ENCODE measurements at places on chromosomes 2 and 18. TPM values are rescaled to one million over a fixed set of nuclear protein-coding genes. Genes with fewer than 3 reads are reported as not detected.
A peak's percentile ranks its signal among the peaks of the same experiment; 100 is the strongest.

The RRM2 gene
- total RNA-seq: 1.5 TPM

DNA sequence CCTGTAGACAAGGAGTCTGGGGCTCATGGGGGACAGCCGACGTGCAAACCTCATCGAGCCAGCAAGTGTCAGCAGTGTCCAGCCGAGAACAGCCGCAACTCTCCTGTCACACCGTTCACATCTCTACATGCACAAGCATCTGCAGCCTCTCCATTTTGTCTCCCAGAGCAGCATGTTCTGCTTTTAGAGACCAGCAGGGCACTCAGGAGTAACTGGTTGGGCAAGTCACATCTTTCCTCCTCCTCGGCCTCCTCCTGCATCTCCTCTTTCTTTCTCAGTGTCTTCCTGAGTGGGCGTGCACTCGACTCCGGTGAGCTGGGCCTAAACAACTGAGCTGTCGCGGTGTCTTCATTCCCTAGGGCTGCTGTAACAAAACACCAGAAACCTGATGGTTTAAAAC lies 249.9 kb downstream of the SH3BP4 start:
- H3K27ac ChIP-seq: no peak overlapping the region
- DNase-seq: no peak
- H3K4me1 ChIP-seq: no peaks in the 10 kb centered on the region
- no peak overlapping the region for H3K4me3 ChIP-seq
- peaks cover under 1% of the 10 kb centered on the region for H3K27me3 ChIP-seq

GRCh38 chr2:8116661-8117060 lies 565.2 kb upstream of the ID2 start:
- no peaks in the 10 kb centered on the region for H3K36me3 ChIP-seq
- H3K27ac ChIP-seq: no peak overlapping the region
- no peaks in the 10 kb centered on the region for H3K4me1 ChIP-seq
- no peak overlapping the region for H3K4me3 ChIP-seq

- DNase-seq: no peak
- no peak overlapping the region for H3K27ac ChIP-seq
- no peaks in the 10 kb centered on the region for H3K36me3 ChIP-seq
- no peak overlapping the region for H3K4me3 ChIP-seq
Observed at GRCh38 chr18:48656582-48656981, 117.8 kb downstream of the CTIF start.

DNA sequence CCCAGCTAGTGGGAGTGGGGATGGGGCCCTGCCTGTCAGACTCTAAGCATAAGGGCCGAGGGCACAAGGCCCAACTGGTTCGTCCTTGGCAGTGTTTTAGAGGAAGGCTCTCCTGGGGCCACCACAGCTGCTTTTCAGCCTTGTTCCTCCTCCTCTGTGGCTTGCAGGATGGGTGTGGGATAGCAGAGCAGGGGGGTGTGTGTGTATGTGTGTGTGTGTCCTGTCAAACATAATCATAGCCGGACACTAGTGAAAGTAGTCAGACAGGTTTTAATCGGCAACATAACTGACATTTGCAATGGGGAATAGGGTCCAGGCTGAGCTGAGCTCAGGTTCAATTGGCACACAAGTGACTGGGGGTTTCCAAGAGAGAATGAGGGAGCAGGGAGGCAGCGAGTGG lies 114.2 kb downstream of the SEPTIN10 start:
- no peak overlapping the region for H3K27ac ChIP-seq
- H3K27me3 ChIP-seq: no peaks in the 10 kb centered on the region
- H3K4me1 ChIP-seq: peaks cover 19% of the 10 kb centered on the region
- no peak overlapping the region for H3K4me3 ChIP-seq
- peaks cover 2% of the 10 kb centered on the region for H3K36me3 ChIP-seq

- no peak for DNase-seq
- H3K36me3 ChIP-seq: no peaks in the 10 kb centered on the region
- no peaks in the 10 kb centered on the region for H3K4me1 ChIP-seq
- no peaks in the 10 kb centered on the region for H3K27me3 ChIP-seq
- H3K4me3 ChIP-seq: no peak overlapping the region
- no peak overlapping the region for H3K27ac ChIP-seq
Observed at GRCh38 chr2:60319031-60319547, 234.4 kb downstream of the BCL11A start.

DNA sequence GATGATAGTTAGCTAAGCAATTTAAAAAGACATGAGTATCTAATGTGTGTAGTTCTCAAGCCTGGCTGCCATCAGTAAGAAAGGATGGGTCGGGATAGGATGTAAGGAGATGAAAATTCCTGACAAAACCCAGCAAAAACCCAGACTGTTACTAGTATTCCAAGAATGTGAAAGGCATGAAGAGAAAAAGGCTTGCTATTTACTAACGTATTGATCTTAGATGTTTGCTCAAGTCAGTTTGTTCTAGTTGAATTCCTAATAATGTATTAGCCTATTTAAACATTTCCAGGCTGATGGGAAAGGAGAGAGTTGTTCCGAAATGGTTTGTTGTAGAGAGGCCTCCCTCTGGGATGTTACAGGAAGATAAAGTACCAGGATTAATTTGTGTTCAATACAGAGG lies 88.2 kb downstream of the ZNF532 start:
- H3K4me3 ChIP-seq: no peak overlapping the region
- H3K36me3 ChIP-seq: no peaks in the 10 kb centered on the region
- no peak overlapping the region for H3K27ac ChIP-seq
- no peaks in the 10 kb centered on the region for H3K27me3 ChIP-seq
- peak; percentile 65 for DNase-seq

GRCh38 chr2:157466764-157467163 lies 22.9 kb upstream of the CYTIP start:
- no peaks in the 10 kb centered on the region for H3K36me3 ChIP-seq
- no peak overlapping the region for H3K4me3 ChIP-seq
- H3K27ac ChIP-seq: no peak overlapping the region
- DNase-seq: no peak
- H3K27me3 ChIP-seq: no peaks in the 10 kb centered on the region
- H3K4me1 ChIP-seq: no peaks in the 10 kb centered on the region

DNA sequence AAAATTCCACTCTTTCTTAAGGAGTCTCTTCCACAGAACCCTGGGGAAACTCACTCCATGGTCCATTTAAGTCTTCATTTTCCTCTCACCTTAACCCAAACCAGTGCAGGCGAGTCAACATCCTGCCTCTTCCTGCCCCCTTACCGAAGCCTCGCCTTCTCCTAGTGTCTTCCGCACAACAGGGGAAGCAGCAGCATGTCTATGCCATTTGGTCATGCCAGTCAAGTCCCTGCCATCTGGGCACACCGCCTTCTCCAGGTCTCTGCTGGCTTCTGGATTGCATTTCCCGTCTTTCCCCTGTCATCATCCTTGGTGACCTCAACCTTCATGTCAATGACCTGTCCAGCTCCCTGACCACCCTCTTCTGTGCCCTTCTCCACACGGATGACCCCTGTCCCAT lies 77.3 kb upstream of the FZD7 start:
- H3K27me3 ChIP-seq: peaks cover 10% of the 10 kb centered on the region
- H3K4me1 ChIP-seq: no peaks in the 10 kb centered on the region
- H3K36me3 ChIP-seq: no peaks in the 10 kb centered on the region
- H3K27ac ChIP-seq: no peak overlapping the region
- DNase-seq: no peak

GRCh38 chr2:120298173-120298835 lies 45.7 kb downstream of the RALB start:
- no peak overlapping the region for H3K27ac ChIP-seq
- H3K4me1 ChIP-seq: peaks cover 5% of the 10 kb centered on the region
- peaks cover 14% of the 10 kb centered on the region for H3K36me3 ChIP-seq
- H3K4me3 ChIP-seq: no peak overlapping the region

DNA sequence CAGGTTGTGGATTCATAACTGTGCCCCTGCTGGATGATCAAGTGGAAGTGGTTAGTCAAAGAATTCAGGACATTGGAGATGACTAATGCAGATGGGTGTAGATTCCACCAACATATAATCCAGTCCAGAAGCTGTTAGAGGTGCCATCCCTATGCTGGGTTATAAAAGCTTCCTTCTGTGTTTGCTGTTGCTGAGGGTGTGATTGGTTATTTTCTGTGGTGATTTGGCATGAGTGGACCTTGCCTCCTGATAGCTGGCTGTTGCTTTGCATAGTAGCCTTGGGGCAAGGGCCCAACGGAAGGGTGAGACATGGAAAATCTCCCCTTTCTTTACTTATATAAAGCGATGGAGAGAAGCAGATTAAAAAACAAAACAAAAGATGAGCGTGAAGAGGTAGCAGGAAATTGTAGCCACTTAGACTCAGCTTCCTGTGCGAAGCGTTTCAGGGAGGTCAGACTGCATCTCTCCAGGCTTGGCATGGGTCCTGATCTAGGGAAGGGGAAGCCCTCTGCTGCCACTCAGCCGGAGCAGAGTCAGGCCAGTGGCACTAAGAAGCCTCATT lies 190.4 kb downstream of the FMNL2 start:
- H3K4me3 ChIP-seq: no peak overlapping the region
- H3K36me3 ChIP-seq: no peaks in the 10 kb centered on the region
- H3K4me1 ChIP-seq: no peaks in the 10 kb centered on the region

DNA sequence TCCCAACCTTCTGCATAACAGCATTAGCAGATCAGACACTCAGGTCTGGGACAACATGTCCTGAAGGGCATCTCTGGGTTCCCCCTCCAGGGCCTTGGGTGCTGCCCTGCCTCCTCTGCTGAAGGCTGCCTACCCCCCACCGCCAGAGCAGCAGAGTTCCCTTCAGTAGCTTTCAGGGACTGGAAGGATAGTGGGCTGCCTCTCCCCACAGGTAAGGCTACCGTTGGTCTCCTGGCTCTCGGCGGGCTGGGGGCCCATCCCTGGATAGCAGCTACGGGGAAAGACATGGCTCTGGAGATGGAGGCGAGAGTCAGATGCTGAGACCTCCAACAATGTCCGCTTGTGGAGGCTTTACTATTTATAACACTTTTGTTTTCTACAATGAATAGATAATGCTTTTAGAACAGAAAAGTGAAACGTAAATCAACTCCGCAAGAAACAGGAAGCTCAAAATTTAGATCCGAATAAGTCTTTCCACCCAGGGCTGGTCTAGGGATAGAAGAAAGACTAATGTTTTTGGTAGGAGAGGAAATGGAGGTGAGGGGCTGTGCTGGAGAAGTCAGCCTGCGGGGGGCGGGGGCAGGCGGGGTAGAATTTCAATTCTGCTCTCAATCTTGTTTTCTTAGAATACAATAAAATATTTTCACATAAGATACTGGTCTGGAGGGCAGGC lies 58.4 kb downstream of the ARL4C start:
- H3K4me1 ChIP-seq: no peaks in the 10 kb centered on the region
- H3K36me3 ChIP-seq: no peaks in the 10 kb centered on the region
- H3K27ac ChIP-seq: no peak overlapping the region
- H3K27me3 ChIP-seq: no peaks in the 10 kb centered on the region

GRCh38 chr18:51361130-51361860 lies 163.8 kb upstream of the MEX3C start:
- H3K27me3 ChIP-seq: no peaks in the 10 kb centered on the region
- H3K4me3 ChIP-seq: no peak overlapping the region
- no peaks in the 10 kb centered on the region for H3K4me1 ChIP-seq
- no peaks in the 10 kb centered on the region for H3K36me3 ChIP-seq
- H3K27ac ChIP-seq: no peak overlapping the region

DNA sequence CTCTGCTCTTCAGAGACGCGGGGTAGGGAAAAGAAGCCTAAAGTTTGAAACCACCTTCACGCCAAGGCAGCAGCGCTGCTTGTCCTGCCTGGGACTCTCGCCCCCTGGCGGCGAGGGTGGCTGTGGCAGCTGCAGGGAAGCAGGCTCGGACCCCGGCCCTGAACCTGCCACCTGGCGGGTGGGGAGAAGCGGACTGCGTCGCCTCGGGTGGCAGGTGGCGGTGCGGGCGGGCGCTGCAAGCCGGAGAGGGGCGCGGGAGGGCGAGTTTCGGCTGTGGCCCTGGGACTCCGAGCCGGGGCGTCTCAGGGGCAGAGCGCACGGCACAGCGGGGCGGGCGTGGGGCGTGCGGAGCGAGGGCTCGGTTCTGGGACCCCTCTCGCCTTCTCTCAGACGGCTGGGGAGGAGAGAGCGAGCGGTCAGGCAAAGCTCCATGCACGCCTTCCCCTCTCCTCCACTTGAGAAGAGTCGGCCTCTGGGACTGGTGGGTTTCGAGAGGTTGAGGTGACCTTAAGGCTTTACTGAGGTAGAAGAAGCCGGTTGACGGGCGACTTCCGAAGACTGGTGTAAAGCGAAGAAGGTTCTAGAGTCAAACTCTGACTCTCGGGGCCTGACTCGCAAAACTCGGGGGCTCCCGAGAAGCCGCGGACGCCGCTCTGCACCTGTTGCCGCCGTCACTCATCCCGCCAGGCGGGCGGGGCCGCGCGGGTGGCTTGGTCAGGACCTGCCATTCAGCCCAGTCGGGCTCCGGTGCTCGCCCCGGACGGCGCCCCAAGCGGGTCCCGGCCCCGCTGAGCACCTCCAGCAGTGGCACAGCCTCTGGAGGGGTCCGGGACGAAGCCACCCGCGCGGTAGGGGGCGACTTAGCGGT lies 1.1 kb upstream of the BOLL start:
- H3K27me3 ChIP-seq: peaks cover 5% of the 10 kb centered on the region
- H3K27ac ChIP-seq: no peak overlapping the region
- peak overlapping the region; percentile 11 for H3K4me3 ChIP-seq
- no peaks in the 10 kb centered on the region for H3K4me1 ChIP-seq
- DNase-seq: no peak
- H3K36me3 ChIP-seq: no peaks in the 10 kb centered on the region

Measured in fibroblast of lung (primary cell).